CD4-positive, alpha-beta T cell treated with Interleukin-15 for 4 hours (primary cell): ENCODE measurements at places on chromosomes 5 and 9.

DNA sequence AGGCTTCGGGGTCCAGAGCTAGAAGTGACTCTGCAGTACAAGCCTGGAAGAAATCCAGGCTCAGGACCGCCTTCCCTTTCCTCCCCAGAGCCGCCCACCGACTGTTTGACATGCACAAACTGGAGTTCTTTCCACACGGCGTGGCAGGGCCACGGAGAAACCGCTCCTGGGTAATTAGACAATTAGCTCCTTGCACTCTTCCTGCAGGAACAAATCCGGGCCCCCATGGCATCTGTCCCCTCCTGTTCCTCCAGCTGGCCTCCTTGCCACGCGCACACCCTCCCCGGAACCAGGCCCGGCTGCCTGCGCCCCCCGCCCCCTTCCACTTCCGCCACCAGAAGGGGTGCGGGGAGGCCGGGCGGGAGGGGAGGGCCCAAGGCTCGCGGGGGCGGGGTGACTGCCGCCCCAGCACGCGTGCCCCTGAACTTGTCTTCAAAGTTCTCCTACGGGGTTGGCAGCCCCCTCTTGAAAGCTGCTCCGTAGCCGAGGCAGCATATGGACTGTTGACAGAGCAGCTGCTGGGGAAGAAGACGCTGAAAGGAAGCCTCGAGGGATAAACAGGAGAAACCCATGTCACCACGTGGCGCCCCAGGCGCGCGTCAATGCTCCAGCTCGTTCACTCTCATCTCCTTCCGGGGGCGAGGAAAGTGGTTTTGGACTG is 74.3 kb downstream of the SEC61B start:
- peak; percentile 10 for DNase-seq

GRCh38 chr5:16492398-16493140 is 27.0 kb upstream of the ZNF622 start:
- peak; percentile 2 for DNase-seq

DNA sequence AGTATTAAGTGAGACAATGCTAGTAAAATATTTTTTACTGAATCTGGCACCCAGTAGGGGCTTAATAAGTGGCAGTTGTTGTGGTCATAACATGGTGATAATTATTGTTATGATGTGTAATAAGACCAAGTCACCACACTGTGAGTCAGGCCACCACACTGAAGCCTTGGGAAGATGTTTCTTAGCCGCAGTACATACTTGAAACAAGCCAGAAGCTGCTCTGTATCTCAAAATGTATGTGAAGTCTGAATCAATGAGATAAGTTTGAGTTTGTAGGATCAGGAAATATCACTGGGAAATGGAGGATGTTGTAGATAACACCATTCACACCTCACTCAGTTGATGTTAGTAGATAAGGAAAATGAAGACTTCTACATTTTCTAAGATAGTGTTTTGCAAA is 51.3 kb upstream of the PTPN3 start:
- DNase-seq, result no peak

DNA sequence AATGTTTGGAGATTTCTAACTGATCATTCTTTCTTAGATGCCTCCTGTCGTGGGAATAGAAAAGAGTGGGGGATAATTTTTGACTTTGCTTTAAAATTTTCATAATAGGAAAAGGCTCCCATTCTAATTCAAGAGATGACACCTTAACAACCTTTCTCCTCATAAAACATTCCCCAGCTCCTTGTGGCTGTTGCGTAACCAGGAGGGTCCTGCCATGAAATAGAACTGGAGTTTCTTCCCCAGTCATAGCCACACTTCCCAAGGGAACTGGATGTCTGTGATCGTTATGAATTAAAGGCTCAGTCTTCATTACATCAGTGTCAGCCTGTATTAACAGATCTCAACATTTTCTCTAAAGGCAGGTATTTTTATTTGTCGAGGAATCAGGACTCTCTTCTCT is 119.9 kb upstream of the DAP start:
- no peak for DNase-seq

DNA sequence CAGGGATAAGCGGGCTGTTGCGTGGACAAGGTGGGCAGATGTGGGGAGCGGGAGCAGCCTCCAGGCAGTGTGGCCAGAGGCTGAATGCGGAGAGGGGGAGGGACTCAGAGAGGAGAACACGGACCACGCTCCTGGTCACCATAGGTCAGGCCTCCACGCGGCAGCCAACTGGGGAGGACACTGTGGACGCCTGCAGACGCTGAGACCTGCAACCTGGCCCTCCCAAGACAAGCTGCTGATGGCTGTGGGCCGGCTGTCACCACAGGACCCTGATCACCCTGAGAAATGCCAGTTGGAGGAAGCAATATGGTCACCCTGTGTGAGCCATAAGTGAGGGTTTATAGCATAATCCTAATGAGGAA is 16.8 kb downstream of the LPCAT1 start:
- no peak for DNase-seq

GRCh38 chr5:121982146-121982892 is 20.5 kb downstream of the SRFBP1 start:
- no peak for DNase-seq

GRCh38 chr9:134175808-134176598 is 11.6 kb upstream of the RNU6ATAC start:
- no peak for DNase-seq

DNA sequence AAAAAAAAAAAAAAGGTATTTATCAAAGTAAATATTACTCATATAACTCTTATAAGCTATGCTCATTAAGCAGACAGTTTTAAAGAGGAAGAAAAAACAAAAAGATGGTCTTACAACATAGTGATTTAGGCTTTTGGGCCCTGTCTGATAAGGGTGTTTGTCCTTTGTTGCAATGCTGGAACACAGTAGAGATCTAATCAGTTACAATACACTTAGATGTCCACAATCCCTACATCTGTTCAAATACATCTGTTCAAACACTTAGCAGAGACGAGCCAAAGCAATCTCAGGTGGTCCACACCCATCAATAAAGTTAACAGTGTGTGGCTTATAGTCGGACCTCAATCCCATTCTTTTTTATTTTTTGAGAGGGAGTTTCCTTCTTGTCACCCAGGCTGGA is 11.0 kb downstream of the PRXL2C start:
- DNase-seq, result no peak

DNA sequence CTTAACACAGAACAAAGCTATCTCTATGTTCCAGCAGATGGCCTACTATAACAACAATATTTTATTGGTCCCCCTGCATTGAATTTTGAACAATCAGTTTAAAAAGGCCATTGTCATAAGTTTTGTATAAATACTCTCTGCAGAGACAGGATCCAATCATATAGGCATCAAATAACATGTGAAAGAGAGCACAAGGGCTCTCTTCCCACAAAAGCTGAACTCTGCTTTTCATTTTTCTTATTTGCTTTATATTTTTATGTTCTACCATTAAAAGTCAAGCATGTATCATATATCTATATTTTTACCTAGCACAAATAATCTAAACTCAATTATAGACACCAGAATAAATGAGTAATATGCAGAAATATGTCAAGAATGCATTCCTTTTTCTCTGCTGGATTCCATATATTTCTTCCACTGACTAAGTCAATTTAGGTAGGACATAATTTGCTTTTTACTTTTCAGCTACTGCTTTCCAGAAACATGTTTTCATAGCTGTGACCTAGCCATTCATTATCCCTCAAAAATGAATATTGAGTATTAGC is 143.6 kb downstream of the CDH9 start:
- no peak for DNase-seq

GRCh38 chr5:178411083-178411482 is 178.5 kb upstream of the PHYKPL start:
- DNase-seq, result no peak

GRCh38 chr9:114611516-114612271 is 603 bp downstream of the TMEM268 start:
- no peak for DNase-seq

- no peak for DNase-seq
Measured at GRCh38 chr5:173981185-173981761, 7.7 kb upstream of the C5orf47 start.

DNA sequence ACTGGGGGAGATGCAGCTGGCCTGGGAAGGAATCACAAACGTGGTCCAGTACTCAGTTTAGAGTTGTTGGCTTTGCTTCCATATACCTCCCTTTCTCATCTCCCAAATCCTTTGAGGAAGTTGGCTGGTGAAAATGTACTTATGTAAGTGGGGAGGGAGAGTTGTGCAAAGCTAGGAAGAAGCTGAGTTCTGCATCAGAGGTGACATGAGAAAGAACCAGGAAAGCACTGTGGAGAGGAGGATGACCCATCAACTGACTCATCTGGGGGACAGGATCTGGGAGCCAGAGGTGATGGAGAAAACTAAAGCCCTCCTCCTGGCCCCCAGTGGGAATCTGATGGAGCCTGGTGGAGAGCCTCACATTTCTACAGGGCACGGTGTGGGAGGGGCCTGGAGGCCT is 16.2 kb downstream of the KCNMB1 start:
- no peak for DNase-seq

DNA sequence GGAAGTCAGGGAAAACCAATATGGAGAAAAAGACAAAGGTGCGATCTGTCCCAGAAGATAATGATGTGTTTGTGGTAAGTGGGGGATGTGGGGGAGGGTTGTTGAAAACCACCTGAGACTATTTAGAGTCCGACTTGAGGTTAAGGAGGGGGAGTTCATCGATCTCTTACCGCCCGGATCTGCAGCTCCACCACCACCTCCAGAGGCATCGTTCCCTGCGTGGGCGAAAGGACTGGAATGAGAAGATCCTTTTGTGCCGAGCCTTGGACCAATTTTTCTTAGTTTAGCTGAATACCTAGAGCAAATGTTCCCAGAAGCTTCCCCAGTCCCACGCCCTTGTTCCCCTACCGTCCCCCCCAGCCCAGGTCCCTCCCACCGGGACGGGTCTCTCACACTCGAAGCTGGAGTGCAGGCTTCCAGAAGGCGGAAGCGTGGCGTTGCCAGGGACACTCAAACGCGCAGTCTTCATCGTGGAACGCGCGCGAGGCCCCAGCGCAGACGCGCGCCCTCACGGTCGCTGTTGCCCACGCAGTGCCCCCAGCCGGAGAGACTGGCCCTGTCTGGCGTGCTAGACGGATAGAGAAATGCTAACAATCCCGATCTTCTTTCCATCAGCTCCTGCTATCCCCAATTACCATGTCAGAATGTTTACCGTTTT is at the start of gene SPATA6L:
TSS of gene SPATA6L (minus strand) at position 439 of the 658 bp plus-strand sequence. CDS start at position 209, 230 bp downstream.
- peak; percentile 29 for DNase-seq

- DNase-seq, result peak; percentile 66
Measured at GRCh38 chr5:76867827-76868693, 18.2 kb downstream of the S100Z start.

GRCh38 chr5:138639326-138639725 is 64.1 kb upstream of the HSPA9 start:
- no peak for DNase-seq

DNA sequence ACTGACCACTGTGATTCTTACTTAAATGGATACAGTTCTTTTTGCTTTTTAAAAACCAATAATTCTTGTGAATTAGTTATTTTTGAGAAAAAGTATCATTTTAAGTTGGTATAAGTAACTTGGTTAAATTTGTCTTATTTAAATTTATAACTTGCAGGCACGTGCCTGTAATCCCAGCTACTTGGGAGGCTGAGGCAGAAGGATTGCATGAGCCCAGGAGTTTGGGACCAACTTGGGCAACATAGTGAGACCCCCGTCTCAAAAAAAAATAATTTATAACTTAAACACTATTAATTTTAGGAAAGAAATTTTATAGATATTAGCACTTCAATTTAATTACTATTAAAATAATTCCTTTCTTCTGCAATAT is 5.0 kb downstream of the CPEB4 start:
- DNase-seq, result no peak

- DNase-seq, result no peak
Measured at GRCh38 chr9:23907343-23907742, 81.3 kb upstream of the ELAVL2 start.

- DNase-seq, result no peak
Measured at GRCh38 chr9:109751253-109751652, 28.7 kb upstream of the PALM2AKAP2 start.

- no peak for DNase-seq
Measured at GRCh38 chr9:37215381-37215780, 95.0 kb downstream of the ZCCHC7 start.

GRCh38 chr5:141513627-141514329 is 24.9 kb downstream of the PCDHGC5 start:
- DNase-seq, result peak; percentile 56

DNA sequence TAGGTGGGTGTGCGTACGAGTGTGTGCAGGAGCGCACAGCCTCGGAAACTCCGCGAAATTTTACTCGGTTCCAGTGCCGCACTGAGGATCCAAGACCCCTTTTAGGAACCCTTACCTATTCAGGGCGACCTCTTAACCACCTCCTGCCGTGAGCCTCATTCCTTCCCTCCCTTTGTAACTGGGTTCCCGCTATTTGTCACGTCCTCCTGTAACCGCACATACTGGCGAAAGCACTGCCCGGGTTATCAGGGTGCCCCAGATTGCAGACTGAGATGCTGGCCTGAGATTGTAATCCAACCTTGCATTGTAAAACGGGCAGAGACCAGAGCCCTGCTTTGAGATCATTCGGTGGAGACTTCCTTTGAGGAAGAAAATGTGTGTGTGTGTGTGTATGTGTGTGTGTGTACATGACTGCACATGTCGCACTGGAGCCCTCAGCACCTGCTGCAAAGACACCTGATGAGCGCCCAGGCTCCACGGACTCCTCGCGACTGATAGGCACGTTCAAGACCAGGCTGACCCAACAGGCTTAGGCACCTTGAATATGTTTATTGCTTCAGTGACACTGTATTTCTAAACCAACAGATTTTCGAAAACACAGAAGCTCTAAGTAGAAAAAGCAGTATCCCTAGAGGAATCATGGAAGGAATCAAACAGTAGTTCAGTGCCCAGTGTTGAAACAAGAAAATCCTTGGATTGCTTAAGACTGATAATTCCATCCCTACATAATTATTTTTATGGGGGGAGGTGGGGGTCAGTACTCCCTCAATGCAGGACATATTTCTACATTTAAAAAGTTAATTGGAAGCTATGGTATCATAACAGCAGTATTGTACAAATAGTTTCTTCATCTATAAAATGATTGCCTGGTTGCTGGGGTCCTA is 86.5 kb upstream of the TNFAIP8 start:
- DNase-seq, result peak; percentile 46

- peak; percentile 22 for DNase-seq
Measured at GRCh38 chr5:141825791-141826560, 52.2 kb downstream of the PCDH1 start.
